ENCODE measurements at places on chromosomes 12 and 14. TPM values are rescaled to one million over a fixed set of nuclear protein-coding genes. Genes with fewer than 3 reads are reported as not detected.

PIK3C2G gene
- total RNA-seq: 0.13 TPM

CLEC2A gene
- not detected for total RNA-seq

GRCh38 chr14:22448905-22449599 is 140.0 kb downstream of the DAD1 start:
- DNase-seq: no peak

GRCh38 chr12:116127859-116128258 is 149.6 kb downstream of the MED13L start:
- DNase-seq: no peak

DNA sequence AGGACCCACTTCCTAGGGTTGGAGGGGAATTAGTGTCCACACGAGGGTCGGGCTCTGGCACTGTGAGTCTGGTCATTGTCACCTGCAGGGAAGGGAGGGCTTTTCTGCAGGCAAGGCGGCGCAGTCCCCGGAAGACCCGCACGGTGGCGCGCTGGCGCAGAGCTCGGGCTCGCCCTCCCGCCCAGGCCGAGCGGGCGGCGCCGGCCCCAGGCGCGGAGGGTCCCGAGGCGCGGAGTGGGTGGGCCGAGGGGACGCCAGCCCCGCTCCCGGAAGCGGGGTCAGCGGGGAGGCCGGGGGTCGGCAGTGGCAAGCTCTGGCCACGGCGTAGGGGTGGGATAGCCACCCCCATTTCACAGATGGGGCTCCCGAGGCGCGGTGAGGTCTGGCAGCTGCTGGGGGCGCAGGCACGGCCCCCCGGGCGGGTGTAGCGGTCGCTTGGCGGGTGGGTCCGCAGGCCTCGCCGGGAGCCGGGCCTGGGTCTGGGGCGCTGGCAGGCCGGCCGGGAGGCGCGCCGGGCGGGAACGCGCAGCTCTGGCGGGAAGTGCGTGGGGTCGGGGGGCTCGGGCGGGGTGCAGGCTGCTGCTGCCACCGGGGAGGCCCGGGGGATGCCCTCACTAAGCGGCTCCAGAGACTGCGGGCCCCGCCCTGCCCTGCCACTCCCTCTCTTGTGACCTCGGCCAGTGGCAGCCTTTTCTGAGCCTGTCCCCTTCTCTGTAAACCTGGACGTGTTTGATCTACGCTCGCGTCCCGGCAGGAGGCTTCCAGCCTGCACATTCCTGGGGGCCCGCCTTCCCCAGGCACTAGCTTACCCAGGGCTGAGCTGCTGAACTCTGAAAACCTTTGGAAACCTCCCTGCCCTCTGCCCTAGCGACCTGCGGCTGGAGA is 46.1 kb downstream of the CYP46A1 start:
- DNase-seq: no peak

GRCh38 chr12:46265734-46266133 is 3.1 kb downstream of the SLC38A1 start:
- no peak for DNase-seq

DNA sequence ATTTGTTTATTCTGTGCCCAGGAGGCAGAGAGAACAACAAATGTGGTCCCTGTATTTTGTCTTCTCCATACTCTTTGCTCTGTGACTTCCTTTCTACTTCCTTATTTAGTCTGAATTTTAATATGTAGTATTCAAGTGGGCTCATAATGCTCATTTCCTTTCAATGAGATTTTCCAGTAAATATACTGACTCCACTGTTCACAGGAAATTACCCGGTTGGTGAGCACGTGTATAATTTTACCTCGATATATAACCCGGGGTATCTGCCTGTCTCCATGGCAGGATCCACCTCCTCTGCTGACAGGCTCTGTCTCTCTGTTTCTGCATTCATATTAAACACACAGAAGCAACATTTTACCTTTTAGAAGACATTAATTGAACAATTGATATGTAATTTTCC is 166.0 kb downstream of the SLC38A4 start:
- DNase-seq: no peak

GRCh38 chr14:73613046-73613383 is 698 bp downstream of the ACOT6 start:
- DNase-seq: no peak
